ENCODE measurements at places on chromosomes 1 and 21.

GRCh38 chr1:35707601-35708440 lies 10.9 kb downstream of the C1orf216 start:
- no peak for DNase-seq

DNA sequence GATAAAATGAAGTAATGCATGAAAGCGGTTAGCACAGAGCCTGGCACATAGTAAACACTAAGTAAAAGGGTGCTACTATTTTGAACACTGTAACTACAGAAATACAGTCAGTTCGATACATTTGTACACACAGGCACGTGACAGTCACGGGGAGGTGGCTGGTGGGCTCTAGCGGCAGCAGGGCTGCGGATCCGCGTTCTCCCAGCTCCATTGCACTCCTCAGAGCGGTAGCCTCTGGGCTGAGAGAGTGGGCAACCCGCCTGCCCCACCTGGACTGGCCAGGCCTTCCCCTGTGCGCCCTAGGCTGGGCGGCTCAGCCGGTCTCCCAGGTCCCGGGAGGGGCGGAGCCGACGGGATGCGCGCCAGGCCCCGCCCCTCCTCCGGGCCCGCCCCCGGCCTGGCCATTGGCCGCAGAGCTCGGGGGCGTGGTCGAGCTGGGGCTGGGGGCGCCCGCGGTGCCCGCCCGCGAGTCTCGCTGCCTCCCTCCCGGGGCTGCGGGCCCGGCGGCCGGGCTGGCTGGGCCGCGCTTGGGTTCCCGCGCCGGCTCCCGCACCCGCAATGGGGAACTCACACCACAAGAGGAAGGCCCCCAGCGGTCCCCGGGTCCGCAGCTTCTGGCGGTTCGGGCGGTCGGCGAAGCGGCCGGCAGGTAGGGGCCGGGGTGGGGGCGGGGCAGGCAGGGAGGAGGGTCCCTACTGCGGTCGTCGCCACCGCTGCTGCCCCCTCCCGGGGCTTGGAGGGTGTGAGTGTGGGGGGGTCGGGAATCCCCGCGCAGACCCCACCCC lies 51.2 kb upstream of the SYNC start:
- DNase-seq, result no peak

- DNase-seq, result no peak
These were observed 484.7 kb upstream of the C1orf87 start for GRCh38 chr1:60558236-60558635.

DNA sequence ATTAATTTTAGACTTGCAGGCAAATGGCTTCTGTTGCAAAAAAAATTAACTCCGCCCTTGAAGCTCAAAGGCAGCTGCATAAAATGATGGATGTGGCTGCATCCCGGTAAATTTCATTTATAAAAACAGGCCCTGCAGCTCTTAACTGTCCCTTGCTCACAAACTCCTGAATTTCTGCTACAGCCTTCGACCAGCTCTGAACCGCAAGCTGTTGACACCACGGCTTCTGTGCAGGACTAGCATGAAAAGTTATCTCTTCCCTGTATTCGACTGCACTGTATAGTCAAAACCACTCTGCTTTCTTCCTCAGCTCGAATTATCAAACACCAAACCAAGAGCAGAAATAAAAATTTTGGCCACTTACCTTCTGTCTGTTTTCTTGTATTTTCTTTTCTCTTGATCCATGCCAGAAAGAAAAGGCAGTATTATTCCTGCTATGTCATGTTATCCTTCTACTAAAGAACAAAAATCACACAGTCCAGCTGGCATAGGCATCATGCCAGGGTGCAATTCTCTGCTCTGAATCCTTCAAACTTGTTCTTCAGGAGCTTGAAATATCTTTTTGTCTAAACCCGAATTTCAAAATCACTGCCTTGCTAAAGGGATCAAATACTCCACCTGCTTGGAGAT lies 195.5 kb upstream of the NCAM2 start:
- DNase-seq, result no peak

DNA sequence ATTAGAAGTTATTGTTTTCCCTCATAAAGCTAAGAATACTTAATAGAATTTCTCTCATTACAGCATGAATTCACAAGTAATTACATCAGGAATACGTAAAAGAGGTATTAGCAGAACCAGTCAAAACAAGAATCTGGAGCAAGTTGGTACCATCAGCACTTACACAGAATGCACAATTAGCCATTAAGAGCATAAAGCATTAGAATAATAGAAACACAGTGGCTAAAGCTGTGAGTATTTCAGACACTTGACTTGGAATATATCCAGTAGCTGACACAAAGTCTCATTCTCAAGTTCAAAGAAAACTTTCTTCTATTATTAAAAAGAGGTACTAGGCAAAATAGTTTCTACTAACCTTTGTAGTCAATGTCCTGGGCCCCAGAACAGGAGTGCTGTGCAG lies 49.6 kb downstream of the KRTAP19-8 start:
- DNase-seq, result no peak

DNA sequence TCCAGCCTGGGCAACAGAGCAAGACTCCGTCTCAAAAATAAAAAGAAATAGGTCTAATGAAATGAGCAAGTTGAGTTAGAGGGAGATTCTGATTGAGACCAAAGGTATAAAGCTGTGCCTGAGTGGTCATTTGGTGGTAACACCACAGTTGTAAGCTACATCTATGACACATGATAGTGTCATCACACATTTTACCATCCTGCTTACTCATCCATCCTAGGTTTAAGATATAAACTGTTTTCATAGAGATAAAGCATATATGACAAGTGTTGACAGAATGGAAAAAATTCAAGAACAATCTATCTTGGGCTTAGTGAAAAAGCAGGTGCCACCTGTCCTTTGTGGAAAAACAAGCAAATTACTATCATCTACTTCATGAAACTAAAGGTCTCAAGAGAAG lies 7.1 kb upstream of the CFAP141 start:
- no peak for DNase-seq

Measured in non-pigmented ciliary epithelial cell (primary cell).